ENCODE measurements at places on chromosomes 4 and X.

DNA sequence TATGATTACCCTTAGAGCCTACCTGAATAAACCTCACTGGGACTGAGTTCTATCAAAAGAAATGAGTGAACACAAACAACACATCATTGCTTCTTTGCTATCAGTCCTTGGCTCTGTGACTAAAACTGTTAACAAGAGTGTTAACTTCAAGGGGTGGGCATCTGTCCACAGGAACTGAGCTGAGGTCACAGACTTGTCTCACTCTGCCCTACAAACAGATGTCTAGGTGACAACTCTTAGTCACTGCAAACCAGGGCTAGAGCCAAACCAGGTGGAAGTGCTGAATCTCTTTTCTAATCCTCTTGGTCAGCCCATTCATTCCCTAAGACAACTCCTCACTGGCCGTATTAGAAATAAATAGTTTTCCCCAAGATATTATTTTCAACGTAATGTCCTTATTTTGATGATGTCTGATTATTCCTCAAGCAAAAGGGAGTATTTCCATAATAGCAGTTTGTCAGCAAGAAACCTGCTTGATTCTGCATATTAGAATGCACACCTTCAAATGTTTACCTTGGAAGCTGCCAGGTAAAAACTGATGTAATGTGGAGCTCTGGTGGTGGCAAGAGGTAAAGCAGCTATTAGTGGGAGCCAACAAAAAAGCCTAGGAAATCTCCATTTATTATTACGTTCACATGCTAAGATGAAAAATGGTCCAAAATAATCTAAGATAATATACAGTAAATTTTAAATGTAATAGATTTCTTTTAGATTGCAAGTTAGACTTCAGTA lies 4.0 kb downstream of the COL25A1 start:
- no peak for DNase-seq

- no peak for DNase-seq
Observed at GRCh38 chr4:185958094-185958747, 110.7 kb upstream of the TLR3 start.

GRCh38 chrX:38675856-38676255 lies 114.5 kb downstream of the TSPAN7 start:
- DNase-seq = no peak

DNA sequence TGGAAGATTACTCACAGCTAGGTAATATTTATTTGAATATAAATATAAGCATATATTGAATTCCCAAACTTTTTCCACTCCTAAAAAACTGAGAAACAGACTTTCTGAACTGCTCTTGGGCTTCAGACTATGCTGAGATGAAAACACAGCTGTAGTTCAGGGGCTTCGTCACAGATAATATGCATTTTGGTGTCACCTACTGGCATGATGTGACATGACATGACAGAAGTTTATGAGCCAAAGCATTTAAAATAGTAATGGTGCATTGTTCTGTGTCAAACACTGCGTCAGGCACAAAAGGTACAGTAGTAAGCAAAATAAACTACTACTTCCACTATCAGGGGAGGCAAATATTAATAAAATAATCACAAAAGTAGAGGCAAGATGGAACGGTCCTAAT lies 171.3 kb downstream of the BTC start:
- DNase-seq = peak; percentile 86

DNA sequence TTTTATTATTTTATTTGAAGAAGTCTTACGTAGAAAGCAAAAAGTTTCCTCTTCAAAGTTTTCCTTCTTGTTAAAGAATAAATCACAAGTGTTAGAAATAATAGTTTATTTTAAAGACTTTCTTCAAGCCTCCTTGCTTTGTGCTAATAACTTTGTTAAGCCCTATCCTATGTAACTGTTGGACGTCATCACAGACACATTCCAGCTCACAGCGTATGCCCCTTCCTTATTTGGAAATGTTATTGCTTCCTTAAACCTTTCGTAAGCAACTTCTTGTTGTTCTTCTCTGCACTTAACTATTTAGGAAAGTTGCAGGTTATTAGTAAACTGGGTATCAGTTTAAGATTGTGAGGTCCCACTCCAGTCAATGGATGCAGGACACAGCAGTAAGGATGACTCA lies 7.6 kb upstream of the SRD5A3 start:
- no peak for DNase-seq

DNA sequence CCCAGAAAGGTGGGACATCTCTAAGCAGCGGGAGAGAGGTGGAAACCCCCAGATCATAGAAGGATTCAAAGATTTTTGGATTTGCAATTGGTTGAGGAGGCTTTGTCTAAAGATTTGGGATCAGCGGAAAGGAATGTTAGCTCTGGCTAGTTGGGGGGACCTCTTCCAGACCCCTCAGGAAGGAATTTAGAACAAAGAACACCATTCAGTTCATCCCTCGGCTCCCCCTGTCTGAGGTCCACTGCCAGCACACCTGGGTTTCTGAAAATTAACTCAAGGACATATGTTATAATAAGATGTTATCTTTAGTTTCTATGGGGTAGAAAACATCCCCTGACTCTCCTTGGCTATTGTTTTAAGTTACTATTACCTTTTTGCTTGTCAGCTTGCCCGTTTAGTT lies 163.6 kb downstream of the CEP135 start:
- no peak for DNase-seq

GRCh38 chrX:22086003-22086402 lies 53.9 kb downstream of the PHEX start:
- DNase-seq = no peak

GRCh38 chrX:24025741-24026403 lies 1.1 kb downstream of the KLHL15 start:
- peak; percentile 69 for DNase-seq

DNA sequence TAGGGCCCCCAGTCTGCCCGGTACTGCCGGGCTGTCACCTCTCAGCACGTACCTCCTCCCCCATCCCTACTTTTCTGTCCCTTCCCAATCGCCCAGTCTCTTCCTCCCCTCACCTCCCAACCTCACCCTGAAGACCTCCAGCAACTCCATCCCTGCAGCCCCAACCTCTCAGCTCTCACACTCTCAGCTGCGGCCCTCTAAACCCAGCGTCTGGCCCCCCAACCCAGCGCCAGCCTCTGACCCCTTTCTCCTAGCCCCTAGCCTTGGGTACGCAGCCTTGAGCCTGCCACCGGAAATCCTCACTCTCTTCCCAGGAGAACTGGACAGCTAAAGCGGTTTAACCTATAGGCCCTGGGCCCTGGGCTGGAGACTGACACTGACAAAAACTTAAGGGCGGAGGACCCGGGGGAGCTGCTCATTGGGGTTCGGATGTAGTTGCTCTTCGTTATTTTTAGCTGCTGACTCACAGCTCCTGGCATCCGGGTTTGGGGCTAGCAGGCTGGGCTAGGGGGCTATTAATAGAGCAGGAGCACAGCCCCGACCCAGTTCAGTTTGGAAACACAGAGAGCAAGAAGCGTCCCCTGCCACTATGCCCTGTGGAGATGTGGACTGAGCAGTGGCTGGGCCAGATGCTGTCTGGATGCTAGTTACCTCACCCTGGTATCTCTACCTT lies 9.6 kb upstream of the DLG3 start:
- DNase-seq = no peak

DNA sequence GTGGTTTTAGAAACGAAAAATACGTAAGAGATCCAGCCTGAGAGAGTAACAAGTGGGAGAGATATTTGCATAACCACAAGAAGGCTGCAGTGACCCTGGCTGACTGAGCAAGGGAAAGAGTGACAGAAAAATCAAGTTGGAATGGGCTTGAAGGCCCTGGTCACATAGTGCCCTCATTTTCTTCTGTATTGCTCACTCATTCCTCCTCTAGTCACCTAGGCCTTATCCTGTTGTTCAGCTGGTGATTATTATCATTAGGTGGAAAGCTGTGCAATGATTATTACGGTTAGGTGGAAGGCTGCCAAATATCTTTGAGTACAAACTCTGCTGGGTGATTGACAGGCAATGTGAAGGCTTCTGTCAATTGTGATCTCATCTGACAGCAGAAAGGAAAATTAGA lies 2384.1 kb downstream of the PCDH7 start:
- DNase-seq = peak; percentile 80

GRCh38 chr4:26264109-26264508 lies 56.7 kb upstream of the RBPJ start:
- DNase-seq = no peak

- no peak for DNase-seq
Observed at GRCh38 chr4:123476089-123476488, 79.5 kb downstream of the SPRY1 start.

DNA sequence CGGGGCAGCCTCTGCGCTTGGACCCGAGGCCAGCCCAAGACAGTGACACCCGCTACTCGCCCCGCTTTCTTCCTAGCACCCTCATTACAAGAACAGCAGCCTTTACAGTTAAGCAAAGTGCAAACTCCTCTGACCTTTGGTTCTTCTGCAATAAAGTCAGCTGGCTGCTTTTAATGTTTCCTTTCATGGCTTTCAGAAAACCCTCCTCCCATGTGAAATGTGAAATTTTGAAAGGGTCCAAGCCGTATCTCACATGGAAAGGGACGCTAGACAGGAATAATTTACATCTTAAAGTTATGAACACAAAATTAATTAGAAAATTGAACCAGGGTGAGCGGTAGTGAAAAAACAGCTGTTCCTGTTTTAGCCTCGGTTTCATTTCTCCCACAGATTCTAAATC lies 520.1 kb upstream of the FRG1 start:
- DNase-seq = peak; percentile 4

GRCh38 chr4:11355226-11355625 lies 73.5 kb downstream of the HS3ST1 start:
- no peak for DNase-seq

DNA sequence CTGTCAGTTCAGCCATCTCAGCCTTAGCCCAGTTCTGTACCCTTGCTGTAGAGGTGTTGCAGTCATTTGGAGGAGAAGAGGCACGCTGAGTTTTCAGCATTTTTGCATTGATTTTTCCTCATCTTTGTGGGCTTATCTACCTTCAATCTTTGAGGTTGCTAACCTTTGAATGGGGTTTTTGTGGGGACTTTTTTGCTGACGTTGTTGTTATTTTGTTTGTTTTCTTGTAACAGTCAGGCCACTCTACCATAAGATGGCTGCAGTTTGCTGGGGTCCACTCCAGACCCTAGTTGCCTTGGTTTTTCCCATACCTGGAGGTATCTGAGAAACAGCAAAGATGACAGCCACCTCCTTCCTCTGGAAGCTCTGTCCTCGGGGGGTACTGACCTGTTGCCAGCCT lies 22.8 kb upstream of the TMEM271 start:
- no peak for DNase-seq

GRCh38 chr4:158521484-158522088 lies at the start of gene RXFP1:
Gene RXFP1 (plus strand): TSS chr4:158521882. CDS start chr4:158521977, 95 bp downstream.
- peak; percentile 64 for DNase-seq

DNA sequence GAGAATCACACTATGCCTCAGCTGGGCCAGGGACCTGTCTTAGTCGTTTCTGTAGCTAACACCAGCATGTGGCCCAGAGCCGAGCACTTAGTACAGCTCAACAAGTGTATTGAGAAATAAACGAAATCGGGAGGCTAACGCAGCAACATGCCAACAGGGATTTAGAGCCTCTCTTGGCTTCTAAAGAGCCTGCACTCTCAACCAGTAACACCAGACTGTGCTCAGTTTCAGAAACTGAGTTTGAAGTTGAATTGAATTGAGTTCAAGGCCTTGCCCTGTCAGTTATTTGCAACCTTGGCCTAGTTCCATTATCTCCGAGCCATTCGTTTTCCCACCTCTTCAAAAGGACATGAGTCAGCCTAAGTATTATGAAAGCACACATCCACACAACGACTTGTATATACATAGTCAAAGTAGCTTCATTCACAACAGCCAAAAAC lies 71.3 kb upstream of the LDB2 start:
- no peak for DNase-seq

GRCh38 chr4:91758487-91758886 lies 545.3 kb upstream of the GRID2 start:
- peak; percentile 58 for DNase-seq

DNA sequence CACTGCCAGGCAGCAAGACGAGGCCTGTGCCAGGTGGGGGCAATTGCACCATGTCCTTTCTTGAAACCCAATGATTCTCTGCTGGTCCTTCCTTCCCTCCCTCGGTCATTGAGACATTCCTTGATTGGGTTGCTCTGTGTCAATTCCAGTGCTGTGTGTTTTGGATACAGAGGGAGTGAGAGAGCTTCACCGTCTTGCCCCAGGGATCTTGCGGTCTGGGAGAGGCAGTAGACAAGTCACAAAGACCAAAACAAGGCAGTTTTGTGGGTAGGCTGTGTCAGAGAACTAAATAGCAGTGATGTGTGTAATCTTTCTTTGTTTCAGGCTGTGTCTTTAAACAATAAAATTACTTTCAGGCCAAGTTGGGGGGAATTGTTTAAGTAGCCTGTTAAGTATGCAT lies 38.8 kb upstream of the TADA2B start:
- DNase-seq = no peak

DNA sequence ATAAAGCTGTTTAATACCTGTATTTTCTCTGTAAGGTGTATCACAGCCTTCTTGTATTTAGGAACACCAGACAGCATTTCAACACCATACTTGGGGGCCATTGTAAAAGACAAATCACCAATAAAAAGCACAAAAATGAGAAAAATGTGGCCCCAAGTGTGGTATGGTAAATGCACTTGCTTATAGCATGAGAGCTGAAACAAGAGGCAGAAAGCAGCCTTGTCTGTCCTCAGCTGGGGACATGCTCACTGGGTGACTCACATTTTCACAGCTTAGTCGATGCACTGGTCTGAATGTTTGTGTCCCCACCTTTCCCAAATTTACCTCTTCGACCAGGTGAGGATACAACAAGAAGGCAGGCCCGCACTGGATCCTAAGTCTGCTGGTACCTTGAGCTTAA lies 639.7 kb upstream of the AGA start:
- DNase-seq = no peak

DNA sequence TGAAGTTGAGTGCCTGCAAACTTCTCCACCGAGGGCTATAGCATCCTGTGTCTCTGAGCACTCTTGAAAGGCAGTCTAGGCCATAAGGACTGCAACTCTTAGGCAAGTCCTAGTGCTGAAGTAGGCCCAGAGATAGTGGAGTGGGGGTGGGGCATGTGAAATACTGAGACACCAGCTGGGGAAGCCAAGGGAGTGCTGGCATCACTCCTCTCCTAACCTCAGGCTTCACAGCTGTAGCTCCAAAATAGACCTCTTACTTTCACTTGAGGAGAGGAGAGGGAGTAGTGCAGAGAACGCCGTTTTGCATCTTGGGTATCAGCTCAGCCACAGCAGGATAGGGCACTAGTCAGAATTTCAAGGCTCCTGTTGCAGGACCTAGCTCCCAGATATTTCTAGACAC lies 56.2 kb upstream of the CYSLTR1 start:
- DNase-seq = no peak

GRCh38 chr4:165872461-165873297 lies at the start of gene TLL1:
Gene TLL1 (plus strand): TSS chr4:165873237. CDS start chr4:165873905, 668 bp downstream.
- no peak for DNase-seq

GRCh38 chr4:76210452-76210851 lies 3.2 kb downstream of the SCARB2 start:
- peak; percentile 60 for DNase-seq

- no peak for DNase-seq
Observed at GRCh38 chr4:100113096-100113495, 77.2 kb downstream of the DDIT4L start.

GRCh38 chr4:99437723-99438404 lies 2.7 kb upstream of the ADH7 start:
- DNase-seq = no peak

- no peak for DNase-seq
Observed at GRCh38 chrX:46433892-46434291, 111.3 kb downstream of the ZNF674 start.

- DNase-seq = peak; percentile 62
Observed at GRCh38 chrX:72243472-72243871, 4.6 kb upstream of the ERCC6L start.

Measured in OCI-M1 (cell line).